ENCODE measurements at places on chromosomes 5 and 9. TPM values are rescaled to one million over a fixed set of nuclear protein-coding genes. Genes with fewer than 3 reads are reported as not detected.

Gene PDGFRB
- 180 TPM for polyA plus RNA-seq

Gene ZDHHC11
- 24.7 TPM for polyA plus RNA-seq

Gene FCN2
- polyA plus RNA-seq: 0.11 TPM

Gene IFNB1
- not detected for polyA plus RNA-seq

DNA sequence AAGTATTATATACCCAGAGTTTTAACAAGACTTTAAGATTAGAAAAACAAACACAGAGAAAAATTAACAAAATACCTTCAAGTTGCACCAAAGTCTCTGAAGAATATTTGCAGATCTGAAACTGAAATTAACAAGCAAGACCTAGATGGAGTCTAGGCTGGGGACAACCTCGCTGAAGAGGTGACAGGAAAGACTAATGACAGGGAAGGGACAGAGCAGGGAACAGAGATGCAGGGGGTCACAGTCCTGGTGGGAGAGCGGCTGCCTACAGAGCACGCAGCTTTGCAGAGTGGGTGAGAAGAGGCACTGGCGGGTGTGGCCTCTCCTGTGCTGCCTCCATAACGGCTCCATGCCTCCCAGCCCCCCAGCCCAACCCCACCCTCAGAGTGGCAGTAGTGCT, 13.5 kb downstream of the RETREG1 start:
- no peak for DNase-seq

DNA sequence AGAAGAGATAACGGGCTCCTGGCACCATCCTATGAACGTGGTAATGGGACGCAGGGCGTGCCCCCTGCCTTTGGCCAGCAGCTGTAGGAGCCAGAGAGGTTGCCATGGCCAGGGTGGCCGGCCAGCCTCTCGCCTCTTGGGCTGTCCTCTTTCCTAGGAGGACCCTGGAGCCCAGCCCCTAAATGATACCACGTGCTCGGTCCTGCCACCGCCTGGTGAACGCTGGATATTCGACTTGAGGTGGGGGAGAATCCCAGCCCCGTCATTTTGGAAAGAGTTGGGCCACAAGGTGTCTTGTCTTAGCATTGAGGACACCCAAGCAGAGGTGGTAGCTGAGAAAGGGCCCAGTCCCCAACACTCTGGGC, 391 bp upstream of the NRG2 start:
- no peak for DNase-seq

- no peak for DNase-seq
Measured at GRCh38 chr5:75049456-75050351, 2.7 kb downstream of the GCNT4 start.

- no peak for DNase-seq
Measured at GRCh38 chr5:172097356-172097755, 90.7 kb downstream of the STK10 start.

GRCh38 chr9:100396769-100397168, 30.2 kb upstream of the MSANTD3 start:
- no peak for DNase-seq

DNA sequence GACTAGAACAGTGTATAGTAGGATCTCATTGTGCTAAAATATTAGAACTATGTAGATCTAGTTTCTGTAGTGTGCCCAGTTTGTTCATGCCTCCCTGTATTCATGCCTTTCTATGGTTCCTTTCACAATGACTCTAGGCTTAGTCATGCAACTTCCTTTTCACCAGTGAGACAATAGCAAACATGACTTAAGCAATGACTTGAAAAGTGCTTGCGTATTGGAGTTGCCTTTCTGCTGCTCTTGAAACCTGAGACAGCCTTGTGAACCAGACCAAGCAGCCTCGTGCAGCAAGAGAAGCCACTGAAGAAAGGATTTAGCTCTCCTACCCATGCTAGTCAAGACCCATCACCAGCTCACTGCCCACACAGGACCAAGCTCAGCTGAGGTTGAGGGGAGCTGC, 294.5 kb upstream of the TAS2R1 start:
- DNase-seq: no peak

- no peak for DNase-seq
Measured at GRCh38 chr9:13480693-13481092, 201.2 kb upstream of the MPDZ start.

GRCh38 chr5:155595791-155596190, 582.2 kb downstream of the KIF4B start:
- no peak for DNase-seq

Data from right lung (tissue), 10 donors.